NCI-H1436 treated with DMSO at 0.1 percent for 48 hours (cell line): ENCODE measurements at places on chromosomes 16 and 17.

DNA sequence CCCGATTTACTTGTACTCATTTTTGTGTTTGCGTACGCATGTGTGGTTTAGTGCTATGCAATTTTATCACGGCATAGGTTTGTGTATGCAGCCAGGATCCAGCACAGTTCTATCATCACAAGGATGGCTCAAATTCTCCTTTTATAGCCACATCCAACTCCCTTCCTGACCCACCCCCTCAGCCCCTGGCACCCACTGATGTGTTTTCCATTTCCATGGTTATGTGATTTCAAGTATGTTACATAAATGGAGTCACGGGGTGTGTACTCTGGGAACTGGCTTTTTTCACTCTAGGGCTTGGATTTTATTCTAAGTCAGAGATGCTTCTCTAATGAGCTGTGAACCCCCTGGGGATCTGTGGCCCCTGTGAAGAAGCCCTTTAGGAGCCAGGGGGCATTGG is 16.8 kb downstream of the IL4R start:
- DNase-seq: no peak

- no peak for DNase-seq
Measured at GRCh38 chr16:54241525-54241924, 45.1 kb downstream of the IRX3 start.

DNA sequence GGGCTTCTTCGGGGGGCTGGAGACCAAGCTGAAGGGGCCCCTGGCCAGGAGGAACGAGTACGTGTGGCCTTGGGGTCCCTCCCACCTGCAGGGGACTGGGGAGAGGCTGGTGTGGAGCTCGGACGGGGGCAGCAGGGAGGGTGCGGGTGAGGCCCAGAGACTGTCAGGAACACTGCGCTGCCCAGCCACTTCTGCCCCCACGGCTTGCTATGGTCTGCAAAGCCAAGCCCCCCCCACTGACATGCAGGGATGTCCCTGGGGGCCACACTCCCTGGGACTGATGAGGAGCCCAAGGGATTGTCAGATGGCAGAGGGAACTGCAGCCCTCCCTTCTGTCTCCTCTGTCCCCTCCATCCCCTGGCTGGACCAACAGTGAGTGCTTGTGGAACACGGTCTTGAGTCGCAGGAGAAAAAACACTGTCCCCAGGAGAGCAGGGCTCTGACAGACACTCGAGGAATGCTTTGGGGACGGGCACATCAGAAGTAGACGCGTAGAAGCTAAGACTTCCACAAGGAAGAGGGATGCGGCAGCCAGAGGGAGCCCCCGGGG is 34.6 kb downstream of the CIBAR2 start:
- DNase-seq: no peak

DNA sequence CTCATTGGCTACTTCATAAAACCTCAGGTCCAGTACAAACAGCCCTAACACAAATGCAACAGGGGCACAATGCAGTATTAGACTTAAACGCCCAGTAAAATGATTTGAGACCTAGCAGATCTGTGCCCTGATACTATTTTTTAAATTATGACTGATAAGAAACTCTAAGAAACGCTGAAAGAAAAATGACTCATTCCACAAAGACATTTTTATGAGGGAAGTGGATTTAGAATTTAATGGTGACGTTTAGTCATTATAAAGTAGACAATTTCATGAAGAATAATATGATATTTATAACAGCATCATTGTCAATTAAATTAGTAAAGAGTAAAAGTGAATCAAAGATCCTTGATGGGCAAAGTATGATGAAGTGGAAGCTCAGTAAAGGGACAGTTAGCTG is 80.4 kb upstream of the DHX40 start:
- no peak for DNase-seq

- no peak for DNase-seq
Measured at GRCh38 chr17:49045376-49045775, 48.2 kb downstream of the IGF2BP1 start.

DNA sequence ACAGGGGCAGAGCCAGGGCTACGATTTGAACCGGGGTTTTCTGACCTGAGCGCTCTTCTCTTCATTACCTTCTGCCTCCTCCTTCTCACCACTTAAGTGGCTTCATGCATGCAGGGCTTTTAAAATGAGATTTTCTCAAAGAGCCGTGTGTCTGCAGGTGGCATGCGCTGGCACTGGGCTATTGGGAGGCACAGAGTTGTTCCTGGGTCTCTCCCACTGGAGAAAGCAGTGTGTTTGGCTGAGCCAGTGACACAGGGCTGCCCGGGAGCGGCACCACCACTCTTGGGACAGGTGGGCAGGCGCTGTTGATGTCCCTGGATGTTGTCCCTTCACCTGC is 218.8 kb upstream of the CHMP6 start:
- no peak for DNase-seq

GRCh38 chr17:78346605-78347250 is 13.1 kb downstream of the SOCS3 start:
- DNase-seq: no peak

DNA sequence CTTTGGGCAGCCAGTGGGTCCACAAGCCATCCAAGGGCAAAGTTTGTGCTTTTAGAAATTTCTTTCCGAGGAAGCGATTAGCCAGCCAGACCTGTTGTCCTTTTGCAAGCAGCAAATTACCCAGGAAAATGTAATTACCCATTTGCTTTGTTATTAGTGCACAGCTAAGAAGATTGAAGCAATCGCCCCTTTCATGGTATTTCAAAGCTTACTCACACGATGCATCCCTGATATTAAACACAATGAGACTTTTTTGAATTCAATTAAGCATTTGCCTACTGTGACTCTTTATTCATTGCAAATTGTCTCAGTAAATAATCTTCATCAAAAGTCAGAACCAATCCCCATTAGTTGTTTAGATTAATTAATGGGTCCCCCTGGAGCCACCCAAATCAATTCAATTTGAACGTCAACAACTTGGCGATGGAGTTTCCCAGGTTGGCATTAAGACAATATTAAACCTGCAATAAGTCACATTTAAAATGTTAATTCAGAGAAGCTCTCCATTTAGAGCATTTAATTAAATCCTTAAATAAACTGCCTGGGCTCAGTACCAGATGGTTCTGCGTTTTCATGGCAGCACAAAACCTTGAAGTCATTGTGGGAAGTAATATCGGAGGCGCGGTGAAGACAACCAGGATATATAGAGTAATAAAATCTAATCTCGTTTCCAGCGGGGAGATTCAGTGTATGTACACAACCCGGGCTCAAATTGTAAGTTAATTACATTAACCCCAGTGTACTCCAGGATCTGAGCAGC is 366.2 kb upstream of the TNRC6C start:
- no peak for DNase-seq

DNA sequence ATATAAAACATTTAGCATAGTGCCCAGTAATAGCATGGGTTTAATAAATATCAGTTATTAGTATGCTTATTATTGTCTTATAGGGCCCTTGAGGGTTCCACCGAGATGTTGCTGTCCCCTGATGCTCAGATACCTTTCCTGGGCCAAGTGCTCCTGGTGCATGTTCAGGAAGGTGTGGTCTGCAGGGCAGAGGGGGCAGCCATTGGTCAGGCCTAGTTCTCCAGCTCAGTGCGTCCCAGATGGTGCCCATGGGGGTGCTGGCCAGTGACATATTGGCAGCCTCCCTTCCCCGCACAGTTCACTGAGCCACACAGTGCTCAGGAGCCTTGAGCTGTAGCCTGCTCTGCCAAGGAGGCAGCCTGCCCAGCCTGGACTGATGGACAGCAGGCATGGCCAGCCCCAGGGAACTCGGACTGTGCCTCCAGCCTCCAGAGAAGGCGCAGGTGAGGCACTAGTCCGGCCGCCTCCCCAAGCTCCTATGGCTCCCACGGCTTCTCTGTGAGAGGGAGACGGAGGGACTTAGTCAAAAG is 7.7 kb upstream of the GRIN2A start:
- no peak for DNase-seq

DNA sequence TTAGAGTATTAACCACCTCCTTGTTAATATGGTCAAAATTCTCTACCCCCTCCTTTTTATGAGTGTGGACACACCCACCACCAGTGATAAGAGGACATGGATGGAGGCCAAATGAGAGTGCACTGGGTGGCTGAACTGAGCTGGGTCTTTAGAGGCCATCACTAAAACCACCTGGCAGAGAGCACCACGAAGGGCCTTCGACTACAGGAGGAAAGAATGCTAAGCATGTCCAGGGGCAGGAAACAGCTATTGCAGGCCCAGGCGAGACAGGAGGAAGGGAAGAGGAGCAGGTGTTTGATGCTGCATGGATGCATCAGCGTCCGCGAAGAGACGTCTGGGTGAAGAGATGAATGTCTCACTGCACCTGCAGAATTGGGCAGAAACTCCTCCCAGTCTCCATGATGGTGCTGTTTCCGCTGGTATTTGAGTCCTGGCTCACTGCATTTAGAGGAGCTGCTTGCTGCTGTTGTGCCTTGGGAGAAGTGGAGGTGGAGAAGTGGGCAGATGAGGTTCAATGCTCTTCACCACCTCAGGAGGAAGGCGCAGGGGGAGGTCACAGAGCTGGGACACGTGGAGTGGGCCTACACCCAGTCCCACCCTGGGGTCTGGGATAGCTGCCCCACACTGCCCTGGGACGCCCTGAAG is 33.2 kb downstream of the SPHK1 start:
- no peak for DNase-seq

DNA sequence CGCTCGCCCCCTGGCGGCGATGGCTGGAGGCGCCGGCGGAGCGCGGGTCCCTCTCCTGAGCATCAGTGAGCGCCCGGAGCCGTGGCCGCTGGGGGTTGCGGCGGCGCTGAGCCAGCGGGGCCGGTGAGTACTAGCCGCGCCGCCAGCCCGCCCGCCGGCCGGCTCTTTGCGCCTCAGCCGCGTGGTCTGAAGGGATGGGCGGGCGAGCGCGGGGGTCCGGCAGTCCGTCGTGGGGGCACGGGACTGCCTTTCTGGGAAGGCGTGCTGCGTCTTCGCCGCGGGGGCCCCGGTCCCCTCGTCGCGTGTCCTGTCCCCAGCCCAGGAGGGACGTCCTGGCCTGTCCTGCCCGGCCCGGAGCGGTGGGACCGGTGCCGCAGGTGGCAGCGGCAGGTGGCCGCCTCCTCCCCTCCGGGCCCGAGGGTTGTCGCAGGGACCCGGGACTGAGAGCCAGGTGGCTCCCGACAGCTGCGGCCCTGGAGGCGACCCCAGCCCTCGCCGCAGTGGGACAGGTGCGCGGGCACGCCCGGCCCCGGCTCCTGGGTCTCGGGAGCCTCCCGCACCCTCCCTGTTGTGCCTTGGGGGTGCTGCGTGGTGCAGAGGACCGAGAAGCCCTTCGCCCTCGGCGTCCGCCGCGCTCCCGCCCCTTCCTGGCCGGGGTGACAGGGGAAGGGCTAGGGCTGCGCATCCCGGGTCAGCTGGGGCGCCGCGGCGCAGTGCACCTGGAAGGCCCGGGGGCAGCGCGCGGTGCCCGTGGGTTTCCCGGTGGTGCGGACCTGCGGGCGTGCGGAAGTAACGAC is at the start of gene SPECC1:
SPECC1 (plus strand) TSS at position 58 of the 797 bp plus-strand sequence. CDS start 87,293 bp downstream, outside the sequence.
- DNase-seq: peak; percentile 51

DNA sequence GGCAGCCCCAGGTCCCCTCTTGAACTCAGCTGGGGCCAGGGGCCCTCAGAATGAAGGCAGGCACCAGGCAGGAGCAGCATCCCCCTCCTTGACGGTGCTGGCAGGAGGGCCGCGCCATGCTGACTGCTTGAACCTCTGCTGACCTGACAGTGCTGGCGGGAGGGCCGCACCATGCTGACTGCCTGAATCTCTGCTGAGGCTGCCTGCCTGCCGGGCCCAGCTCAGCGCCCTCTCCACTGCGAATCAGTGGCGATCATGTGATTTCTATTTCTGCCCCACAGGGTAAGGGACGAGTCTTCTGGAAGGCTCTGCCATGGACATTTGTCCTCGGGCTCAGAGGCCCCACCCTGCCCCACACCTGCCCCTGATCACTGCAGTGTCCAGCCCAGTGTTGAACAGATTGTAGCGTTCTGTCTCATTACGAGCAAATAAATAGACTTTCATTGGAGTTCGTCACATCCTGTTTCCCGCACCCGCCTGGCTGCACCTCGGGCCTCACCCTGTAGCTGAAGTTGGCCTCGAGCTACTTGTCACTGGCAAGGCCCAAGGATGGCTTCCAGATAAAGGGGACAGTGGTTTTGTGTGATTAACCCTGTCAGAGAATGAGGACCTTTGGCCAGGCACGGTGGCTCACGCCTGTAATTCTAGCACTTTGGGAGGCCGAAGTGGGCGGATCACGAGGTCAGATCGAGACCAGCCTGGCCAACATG is 8.6 kb downstream of the C16orf90 start:
- no peak for DNase-seq

DNA sequence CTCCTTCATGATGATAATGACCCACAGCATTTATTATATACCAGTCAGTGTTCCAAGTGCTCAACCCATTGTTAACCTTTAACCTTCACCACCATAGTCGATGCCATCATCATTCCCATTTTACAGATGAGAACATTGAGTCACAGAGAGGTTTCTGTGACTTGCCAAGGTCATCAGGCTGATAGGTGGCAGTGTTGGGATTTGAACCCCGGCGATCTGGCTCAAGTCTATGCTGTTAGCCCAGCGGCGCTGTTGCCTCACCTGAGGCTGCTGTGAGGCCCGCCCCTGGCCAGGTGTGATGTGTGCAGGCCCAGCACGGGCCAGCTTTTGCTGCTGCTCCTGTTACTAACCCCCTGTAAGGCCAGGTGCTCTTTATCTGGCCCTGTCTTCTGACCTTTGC is 101.2 kb downstream of the OR1D5 start:
- no peak for DNase-seq

- DNase-seq: no peak
Measured at GRCh38 chr17:50289991-50290702, 15.9 kb downstream of the TMEM92 start.

DNA sequence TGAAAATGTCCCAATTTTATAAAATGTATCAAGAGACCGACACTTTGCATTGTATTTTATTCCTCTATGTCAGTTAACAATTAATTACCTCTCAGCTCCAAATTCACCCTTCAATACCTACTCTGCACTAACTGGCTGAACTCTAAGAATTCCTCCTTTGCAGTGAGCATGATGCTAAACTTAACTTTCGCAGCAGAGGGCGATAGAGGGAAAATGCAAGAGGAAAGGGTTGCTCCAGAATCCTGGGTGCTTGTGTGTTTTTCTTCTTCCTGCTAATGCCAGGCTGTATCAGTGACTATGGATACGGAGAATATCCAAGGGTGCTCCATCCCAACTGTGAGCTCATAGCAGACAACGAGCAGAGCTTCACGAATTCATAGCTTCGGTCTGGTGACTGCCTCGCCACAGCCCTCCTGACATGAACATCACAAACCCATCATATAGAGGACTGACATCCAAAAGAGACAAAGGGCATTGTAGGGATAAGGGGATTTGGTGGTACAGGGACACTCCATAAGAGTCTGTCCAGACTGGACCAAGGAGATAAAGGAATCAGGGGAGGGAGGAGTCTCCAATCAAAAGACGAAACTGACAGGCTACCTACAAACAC is 172.9 kb downstream of the STX8 start:
- DNase-seq: no peak

- DNase-seq: no peak
Measured at GRCh38 chr16:56357765-56358322, 67.5 kb downstream of the AMFR start.

- DNase-seq: no peak
Measured at GRCh38 chr17:63675231-63675606, 24.7 kb downstream of the LIMD2 start.

DNA sequence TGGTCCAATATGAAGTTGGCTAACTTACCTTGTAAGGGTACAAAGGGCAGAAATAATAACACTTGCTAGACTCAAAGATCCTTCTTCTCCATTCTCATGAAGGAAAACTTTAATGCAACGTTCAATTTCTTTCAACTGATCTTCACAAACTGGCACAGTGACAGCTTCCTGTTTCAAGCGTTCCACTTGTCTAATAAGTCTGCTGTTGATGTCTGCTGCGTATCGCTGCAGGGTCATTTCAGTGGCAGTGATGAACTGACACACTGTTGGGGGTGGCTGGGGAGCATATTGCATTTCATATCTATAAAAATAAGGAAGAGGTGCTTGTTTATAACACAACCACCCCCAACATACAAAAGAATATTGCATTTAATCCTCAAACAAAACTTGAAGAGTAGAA is 33.5 kb upstream of the ARL6IP1 start:
- DNase-seq: no peak
